ENCODE measurements at places on chromosomes 2 and 18.
A peak's percentile ranks its signal among the peaks of the same experiment; 100 is the strongest.

DNA sequence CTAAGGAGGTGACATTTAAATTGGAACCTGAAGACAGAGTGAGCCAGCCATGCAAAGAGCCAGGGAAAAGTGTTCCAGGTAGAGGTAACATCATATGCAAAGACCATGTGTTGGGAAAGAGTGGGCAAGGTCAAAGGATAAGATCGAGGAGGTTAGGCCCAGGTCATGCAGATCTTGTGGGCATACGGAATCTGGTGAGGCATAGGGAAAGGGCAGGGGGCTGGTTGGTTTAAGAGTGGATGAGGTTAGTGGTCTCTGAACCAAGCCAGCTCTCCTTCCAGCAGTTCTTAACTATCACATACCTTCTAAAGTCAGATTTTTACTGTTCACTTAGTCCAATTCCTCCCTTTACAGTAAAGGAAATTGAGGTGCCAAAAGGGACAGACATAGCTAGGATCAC lies 3.0 kb downstream of the ANKRD53 start:
- DNase-seq = no peak

DNA sequence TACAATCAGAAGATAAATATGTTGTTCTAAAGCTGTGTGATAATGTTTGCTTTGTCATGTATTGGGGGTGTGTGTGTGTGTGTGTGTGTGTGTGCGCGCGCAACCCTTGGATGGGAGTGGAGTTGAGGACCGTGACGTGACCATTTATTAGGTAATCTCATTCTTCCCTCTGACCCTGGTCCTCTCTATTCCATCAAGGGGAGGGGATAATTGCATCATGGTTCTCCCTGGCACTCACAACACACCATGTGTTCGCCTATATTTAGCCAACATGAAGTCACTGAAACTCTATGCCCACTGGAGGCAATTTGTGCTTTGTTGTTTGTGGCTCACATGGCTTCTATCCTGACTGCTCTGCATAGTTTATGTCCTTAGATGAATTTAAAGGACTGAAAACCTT lies 79.8 kb upstream of the LRPPRC start:
- no peak for DNase-seq

DNA sequence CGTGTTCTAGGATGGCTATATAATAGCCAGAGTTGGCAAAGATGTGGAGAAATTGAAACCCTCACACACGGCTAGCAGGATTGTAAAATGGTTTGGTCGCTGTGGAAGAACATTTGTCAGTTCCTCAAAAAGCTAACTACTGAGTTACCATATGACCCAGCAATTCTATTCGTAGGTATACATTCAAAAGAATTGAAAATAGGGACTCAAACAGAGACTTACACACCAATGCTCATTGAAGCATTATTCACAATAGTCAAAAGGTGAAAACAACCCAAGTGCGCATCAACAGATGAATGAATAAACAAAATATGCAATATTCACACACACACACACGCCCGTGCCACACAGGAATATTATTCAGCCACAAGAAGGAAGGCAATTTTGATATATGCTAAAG lies 98.7 kb downstream of the PLA2R1 start:
- DNase-seq = no peak

GRCh38 chr2:55099878-55100820 lies 49.9 kb upstream of the RTN4 start:
- DNase-seq = no peak

- DNase-seq = peak; percentile 30
Measured at GRCh38 chr2:222239945-222240675, 58.7 kb downstream of the PAX3 start.

- no peak for DNase-seq
Measured at GRCh38 chr2:15048000-15048399, 415.5 kb downstream of the LRATD1 start.

GRCh38 chr2:68251855-68252399 lies 405 bp downstream of the PPP3R1 start:
- DNase-seq = peak; percentile 51

DNA sequence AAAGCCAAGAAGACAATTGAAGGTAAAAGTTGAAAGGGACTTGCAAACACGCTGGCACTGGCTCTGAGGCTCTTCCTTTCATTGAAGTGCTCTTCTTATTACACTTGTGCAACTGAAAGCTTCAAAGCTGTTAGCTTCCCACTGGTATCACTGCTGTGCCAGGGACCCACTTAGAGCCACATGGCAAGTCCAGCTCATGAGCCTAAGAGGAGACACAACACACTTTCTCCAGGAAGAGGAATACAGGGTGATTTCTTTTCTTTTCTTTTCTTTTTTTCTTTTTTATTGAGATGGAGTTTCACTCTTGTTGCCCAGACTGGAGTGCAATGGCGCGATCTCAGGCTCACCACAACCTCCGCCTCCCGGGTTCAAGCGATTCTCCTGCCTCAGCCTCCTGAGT lies 218.2 kb downstream of the ATAD2B start:
- DNase-seq = no peak

DNA sequence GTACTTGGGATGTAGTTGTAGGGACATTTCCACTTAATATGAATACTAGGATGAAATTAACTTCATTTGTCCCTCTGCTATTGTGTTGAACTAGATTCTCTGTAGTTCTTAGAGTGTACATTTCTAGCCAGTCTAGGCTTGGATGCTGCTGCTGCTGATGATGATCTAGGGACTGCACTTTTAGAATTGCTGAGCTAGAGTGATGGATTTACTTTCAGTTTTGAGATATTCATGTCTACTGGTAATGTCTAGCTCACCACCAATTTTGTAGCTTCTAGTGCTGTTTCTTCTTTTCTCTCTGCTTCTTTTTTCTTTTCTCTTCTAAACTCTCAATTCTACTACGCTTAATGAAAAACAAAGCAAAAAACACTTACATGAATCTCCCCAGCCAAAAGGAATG lies 49.4 kb downstream of the MRPS9 start:
- no peak for DNase-seq

DNA sequence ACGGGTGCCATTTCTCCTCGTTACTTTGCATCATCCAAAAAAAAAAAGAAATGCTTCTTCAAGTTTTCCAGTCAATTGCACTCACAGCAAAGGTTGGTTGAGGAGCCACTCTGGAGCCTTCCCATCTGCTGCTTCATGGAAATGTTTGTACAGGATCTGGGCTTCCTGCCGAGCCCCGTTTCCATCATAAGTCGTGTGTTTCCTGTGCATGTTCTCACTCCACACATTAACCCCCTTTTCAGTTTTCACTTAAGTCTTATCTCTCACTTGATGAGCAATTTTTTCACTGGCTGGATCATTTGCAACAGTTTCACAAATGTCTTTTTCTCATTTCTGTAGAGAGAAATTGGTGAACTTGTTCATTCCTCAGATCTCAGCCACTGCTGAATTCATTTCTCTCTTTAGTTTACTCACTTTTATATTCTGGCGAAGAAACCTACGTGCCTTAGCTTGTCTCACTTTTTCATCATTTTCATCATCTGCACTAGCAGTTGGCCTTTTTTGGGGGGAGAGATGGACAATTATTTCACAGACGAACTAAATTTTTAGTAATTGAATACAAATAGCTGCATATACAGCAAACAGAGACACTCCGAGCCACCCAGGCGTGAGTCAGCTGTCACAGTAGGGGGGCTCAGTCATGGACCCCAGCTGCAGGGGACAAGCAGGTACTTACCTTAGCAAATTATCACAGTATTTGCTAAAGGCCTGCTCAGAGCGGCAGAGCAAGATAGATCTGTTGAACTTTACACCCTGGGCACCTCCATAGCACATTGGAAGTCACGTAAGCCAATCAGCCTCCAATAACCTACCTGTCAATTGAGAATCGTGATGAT lies 750.8 kb upstream of the ID2 start:
- DNase-seq = no peak

DNA sequence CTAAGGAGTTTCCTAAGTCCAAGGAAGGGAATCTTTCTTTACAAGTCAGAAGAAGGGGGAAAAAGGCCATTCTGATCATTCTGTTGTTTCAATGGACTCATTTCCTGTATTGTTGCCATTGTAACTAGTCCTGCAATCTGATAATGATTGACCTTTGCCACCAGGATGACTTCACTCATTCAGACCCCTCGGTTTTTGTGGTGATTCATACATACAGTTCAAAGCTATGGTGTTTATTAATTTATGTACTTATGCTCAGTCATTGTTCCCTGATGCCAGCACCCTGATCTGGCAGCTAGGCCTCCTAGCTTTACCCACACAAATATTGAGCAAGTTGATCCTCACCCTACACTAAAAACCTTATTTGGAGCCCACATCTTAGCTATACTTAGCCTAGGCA lies 57.6 kb upstream of the ZNF519 start:
- no peak for DNase-seq

GRCh38 chr2:128422571-128422970 lies 103.9 kb upstream of the HS6ST1 start:
- DNase-seq = no peak

GRCh38 chr2:30566631-30567030 lies 119.6 kb downstream of the LCLAT1 start:
- no peak for DNase-seq

DNA sequence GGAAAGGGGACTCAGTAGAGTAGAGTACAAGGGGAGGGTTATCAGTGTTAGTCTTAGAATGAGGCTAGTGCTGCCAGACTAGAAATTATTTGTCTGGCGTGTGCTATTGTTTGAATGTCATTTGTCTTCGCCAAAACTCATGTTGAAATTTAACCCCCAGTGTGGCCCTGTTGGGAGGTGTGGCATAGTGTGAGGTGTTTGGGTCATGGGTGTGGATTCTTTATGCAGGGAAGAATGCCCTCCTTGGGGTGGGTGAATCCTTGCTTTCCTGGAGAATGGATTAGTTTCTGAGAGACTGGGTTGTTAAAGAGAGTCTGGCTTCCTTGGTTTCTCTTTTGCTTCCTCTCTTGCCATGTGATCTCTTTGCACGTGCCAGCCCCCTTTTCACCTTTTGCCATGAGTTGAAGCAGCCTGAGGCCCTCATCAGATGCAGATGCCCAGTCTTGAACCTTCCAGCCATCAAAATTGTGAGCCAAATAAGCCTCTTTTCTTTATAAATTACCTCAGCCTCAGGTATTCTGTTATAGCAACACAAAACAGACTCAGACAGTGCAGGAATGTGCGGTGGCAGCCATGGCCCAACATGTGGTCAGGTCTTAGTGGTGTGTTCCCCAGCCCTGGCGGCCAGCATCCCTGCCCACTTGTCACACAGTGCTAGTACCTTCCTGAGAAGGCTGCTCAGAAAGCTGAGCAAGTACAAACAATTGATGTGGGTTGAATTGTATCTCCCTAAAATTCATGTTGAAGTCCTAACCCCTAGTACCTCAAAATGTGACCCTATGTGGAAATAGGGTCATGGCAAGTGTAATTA lies 48.4 kb upstream of the NAB1 start:
- no peak for DNase-seq

DNA sequence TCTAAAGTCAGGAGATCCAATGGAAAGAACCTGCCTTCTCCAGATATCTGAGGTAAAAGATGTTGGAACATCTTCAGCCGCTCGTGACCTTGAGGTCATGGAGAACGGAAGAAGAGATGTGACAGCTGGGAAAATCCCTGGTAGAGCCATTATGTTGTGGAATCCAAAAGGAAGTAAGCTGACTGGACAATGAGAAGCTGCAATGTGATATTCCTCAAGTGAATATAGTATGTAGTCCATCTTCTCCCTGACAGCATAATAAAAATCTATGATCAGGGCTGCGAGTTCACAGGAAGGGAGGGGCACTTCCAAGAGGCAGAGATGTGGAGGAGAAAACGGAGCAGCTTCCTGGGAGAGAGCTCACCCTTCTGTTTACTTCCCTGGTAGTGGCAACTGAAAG lies 201.0 kb upstream of the SP5 start:
- no peak for DNase-seq

- no peak for DNase-seq
Measured at GRCh38 chr2:216495656-216496055, 3.0 kb upstream of the RPL37A start.

- peak; percentile 78 for DNase-seq
Measured at GRCh38 chr2:36507408-36507812, 90.6 kb downstream of the FEZ2 start.

- DNase-seq = no peak
Measured at GRCh38 chr2:142915502-142915901, 38.0 kb downstream of the KYNU start.

DNA sequence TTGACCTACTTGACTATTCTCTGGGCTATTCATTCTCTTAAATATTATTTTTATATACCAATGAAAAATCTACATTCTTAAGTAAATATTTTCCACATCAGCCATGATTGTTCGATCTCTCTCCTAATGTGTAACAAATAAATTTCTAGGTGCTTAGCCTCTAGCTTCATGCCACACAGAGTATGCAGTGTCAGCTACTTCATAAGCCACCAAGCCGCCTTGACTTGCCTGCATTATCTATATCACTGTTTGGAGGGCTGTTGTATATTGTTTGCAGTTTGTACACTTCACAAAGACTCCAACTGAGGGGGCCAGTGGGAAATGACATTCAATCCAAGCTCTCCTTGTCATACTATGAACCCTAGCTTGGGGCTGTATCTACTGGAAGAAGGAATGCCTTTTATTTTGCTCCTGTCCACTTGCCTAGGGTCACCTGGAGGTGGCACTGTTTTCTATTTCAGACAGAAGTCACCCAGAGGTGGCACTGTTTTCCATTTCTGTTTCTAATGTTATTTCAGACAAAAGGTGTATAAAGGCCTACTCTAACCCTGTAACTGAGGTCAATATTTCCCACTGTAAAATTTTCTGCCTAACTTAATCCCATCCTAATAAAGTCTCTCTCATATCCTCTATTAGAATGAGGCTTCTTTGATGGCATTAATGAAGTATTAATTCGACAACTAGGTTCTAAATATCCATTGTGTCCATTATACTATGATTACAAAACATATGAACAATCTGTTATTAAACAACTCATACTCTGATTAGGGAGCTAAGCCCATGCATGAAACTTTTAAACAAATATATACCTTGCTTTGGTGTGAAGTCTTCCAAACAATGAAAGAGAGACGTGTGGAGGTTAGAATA lies 36.4 kb downstream of the COL5A2 start:
- peak; percentile 61 for DNase-seq

- no peak for DNase-seq
Measured at GRCh38 chr2:216194013-216194412, 84.9 kb downstream of the XRCC5 start.

- no peak for DNase-seq
Measured at GRCh38 chr2:63049970-63050333, 678 bp upstream of the OTX1 start.

- DNase-seq = no peak
Measured at GRCh38 chr2:156891609-156892008, 365.9 kb upstream of the GALNT5 start.
